NCI-H1417 treated with DMSO at 0.1 percent for 48 hours (cell line): ENCODE measurements at places on chromosomes 5 and 9.

- DNase-seq, result no peak
These were observed 35.1 kb downstream of the GRIA1 start for GRCh38 chr5:153525536-153525935.

DNA sequence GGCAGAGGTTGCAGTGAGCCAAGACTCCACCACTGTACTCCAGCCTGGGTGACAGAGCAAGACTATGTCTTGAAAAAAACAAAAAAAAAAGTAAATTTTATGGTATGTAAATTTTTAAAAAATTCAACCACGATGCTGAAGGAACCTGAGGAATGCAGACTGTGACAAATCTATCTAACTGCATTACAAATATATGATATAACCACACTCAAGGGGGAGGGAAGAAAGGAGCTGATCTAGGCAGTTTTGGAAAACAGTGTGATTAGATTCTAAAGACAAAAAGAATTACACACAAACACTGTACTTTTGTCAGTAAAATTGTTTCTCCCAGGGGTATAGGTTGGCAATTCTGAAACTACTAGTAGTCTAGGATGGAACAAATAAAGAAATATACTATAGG lies 17.0 kb downstream of the LARS1 start:
- no peak for DNase-seq

GRCh38 chr9:126128494-126129142 lies 198.0 kb upstream of the MVB12B start:
- DNase-seq, result no peak

DNA sequence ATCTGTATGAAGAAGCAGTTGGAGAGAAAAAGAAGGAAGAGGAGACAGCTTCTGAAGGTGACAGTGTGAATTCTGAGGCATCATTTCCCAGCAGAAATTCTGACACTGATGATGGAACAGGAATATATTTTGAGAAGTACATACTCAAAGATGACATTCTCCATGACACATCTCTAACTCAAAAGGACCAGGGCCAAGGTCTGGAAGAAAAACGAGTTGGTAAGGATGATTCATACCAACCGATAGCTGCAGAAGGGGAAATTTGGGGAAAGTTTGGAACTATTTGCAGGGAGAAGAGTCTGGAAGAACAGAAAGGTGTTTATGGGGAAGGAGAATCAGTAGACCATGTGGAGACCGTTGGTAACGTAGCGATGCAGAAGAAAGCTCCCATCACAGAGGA lies 48.7 kb downstream of the CMYA5 start:
- no peak for DNase-seq

DNA sequence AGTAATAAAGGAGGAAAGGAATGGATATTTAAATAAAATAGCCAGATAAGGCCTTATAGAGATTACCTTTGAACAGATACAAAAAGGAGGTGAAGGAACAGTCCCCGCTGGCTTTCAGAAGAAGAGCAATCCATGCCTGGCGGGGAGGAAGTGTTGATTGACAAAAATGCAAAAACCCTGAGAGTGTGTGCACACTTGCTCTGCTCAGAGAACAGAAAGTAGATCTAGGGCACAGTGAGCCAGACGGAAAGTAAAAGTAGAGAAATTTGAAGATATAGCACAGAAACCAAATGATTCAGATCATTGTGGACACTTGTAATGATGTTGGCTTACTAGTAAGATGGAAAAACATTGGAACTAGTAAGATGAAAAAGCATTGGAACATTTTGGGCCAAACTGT lies 720.6 kb downstream of the PTPRD start:
- DNase-seq, result no peak

GRCh38 chr9:2336055-2336454 lies 285.5 kb upstream of the VLDLR start:
- no peak for DNase-seq

DNA sequence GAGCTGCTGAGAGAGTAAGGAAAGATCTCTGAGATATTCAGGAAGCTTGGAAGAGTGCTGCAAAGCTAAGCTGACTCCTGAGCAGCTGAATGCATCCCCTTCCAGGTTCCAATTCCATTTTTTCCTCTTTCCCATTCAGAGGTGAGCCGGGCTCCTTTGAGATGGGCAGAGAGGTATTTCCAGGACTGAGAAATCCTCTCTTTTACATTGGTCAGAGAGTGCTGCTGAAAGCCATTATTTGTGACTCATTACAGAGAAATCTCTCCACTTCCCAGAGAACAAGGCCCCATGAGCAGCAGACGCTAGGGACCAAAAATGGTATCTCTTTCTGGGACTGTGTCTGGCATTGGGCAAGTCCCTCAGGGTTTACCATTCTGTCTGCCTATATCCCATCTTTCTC lies 3.7 kb downstream of the MCTP1 start:
- no peak for DNase-seq

DNA sequence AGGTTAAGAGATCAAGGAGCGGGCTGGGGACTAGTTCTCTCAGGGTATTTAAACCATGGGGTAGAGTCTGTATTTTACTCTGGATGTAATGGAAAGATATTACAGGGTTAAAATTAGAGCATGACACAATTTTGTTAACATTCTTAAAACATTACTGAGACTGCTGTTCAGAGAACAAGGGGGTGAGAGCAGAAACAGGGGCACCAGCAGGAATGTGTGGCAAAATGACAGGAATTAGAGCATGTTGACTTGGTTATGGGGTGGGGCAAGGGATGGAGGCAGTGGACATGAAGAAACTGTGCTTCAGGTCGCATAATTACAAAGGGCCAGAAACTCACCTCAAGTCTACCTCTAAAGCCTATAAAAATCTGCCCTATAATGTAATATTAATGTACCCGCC lies 75.0 kb downstream of the TMEM232 start:
- DNase-seq, result no peak
